T-helper 2 cell (primary cell): ENCODE measurements at places on chromosomes 7 and 10.

DNA sequence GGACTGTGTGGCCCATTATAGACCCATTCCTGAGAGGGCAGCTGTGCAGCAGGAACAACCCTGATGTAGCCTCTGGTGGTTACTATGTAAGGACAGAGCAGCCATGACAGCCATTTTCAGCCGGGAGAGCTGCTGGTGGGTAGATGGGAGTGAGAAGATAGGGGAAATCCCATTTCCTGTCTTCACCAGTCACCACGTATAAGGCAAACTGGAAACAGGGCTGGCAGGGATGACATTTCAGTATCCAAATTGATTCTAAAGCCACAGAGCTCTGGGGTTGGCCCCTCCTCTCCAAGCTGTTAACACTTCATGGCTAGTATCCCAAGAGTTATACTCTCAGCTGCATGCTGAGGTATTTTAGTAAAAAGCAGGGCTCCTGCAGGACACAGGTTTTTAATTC lies 15.2 kb upstream of the FZD1 start:
- no peak for DNase-seq

DNA sequence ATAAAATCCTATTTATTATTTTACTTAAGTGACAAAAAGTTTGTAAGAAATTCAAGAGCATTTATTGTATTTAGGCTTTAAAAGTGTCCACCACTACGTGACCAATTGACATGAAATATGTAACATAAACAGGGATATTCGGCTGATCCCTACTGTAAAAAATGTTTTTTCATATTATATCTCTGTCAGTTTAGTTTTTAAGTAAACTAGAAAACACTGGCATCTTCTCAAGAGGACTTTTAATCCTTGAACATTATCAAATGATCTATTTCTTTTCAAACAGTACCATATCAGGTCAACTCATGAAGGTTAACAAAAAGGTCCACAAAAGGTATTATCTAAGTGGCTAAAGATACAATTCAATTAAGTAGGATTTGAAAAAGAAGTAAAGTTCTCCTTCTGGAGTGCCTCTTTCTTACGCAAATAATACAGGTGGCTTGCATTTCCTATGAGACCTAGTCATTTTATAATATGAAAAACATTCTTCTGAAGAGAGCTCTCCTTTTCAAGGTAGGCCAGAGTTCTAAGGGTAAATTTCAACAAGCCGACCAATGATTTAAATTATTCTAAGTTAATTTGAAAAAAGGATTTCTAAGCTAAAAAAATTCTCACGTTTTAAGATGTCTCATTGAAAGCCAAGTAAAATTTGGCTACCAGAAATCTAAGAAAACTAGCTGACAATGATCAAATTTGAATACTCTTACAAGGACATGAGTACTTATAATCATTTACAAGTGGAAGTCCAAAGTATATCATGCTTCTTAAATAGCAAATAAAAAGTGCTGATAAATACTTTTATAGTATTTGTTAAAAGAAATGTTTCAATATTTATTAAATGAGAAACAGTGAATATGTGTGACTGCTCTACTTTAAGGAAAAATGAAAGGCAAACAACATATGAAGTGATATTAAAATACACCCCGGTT lies 133.5 kb downstream of the NRBF2 start:
- DNase-seq, result peak; percentile 20

DNA sequence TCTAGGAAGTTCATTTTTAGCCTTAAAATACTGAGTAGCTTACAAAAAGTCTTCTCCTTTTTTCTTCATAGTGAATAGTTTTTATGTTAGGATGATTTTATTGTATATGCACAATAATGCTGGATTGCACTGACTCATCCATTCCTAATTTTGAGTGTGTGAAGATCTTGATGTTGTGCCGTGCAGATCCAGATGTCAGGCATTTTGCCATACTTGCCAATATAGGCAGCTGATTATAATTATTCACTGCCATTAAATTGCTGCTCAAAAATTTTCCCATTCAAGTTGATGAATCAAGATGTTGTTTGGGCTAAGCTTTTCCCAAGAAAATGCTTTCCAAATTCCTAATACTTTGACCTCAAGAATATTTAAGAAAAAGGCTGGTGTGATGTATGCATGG lies 218.3 kb downstream of the AHR start:
- no peak for DNase-seq

DNA sequence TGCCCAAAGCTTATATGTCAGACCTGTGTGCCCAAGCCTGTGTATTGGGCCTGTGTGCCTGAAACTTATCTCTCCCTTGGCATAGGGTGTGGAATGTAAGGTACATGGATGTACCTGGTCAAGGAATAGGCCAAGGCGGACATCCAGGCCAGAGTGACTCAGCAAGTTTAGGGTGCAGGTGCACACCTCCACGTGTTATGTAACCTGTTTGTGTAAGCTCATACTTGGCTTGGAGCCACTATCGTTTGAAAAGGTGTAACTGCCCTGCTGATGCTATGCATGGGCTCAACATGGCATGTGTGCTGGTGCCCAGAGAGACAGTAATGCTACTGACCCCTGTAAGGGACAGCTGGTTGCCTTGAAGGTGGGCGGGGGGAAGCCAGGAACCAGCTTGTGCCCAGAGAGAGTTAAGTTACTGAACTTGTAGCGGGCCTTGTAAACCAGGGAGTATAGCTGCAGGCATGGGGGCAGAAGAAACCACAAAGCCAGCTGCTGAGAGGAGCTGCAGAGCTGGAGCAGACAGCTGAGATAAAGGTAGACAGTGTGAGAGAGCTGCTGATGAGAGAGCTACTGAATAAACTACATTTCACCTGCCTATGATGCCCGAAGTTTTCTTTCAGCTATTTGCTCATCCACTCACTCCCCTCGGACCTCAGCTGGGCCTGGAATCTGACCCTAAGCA lies 656.4 kb upstream of the ZWINT start:
- no peak for DNase-seq

GRCh38 chr7:90923541-90923997 lies 327.4 kb downstream of the CDK14 start:
- DNase-seq, result no peak

GRCh38 chr10:129850316-129850715 lies 113.8 kb downstream of the EBF3 start:
- DNase-seq, result no peak

DNA sequence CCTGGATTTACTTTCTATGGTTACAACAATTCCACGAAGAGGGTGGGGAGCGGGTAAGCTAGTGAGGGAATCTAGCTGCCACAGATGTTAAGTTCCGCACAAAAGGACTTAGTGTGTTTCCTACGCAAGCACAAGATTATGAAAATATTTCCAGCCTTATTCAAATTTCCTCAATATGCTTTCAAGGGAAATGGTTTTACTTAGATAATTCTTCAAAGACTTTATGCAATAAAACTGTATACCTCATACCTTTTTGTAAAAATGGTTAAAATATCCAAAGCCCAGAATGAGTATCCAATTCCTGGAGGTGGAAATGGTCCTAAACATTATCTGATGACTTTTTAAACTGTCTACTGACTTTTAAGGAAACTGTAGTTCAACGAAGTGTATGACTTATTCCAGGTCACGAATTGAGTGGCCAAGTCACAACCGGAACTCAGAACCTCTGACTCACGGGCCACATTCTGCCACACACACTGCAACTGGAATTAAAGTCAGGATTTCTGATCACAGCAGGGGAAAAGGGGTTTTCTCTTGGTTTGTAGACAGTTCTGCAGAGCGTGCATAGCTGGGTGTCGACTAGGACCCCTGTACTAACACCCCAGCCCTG lies 20.2 kb upstream of the INSIG1 start:
- no peak for DNase-seq

DNA sequence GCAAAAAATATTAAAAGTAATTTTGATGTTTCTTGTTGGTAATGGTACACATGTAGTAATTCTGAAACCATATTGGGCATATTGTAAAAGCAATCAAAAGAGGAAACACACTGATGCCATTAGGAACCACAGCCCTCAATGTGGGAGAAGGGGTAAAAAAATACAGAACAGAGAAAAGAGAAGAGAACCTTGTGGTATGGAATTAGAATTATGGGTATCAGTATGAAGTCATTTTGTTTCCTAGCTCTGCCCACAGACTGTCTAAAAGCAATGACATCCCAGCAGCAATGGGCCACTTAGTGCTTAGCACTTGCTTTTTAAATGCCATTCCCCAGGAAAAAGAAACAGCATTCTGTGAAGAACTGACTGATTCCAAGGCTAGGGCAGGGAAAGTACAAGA lies 61.5 kb downstream of the CPVL start:
- peak; percentile 13 for DNase-seq

DNA sequence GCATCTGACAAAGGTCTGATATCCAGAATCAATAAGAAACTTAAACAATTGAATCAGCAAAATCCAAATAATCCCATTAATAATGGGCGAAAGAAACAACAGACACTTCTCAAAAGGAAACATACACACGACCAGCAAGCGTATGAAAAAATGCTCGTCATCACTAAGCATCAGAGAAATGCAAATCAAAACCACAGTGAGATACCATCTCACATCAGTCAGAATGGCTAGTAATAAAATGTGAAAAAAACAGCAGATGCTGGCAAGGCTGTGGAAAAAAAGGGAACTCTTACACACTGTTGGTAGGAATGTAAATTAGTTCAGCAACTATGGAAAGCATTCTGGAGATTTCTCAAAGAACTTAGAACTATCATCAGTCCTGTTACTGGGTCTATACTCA lies 496.7 kb downstream of the SH2D4B start:
- DNase-seq, result no peak

DNA sequence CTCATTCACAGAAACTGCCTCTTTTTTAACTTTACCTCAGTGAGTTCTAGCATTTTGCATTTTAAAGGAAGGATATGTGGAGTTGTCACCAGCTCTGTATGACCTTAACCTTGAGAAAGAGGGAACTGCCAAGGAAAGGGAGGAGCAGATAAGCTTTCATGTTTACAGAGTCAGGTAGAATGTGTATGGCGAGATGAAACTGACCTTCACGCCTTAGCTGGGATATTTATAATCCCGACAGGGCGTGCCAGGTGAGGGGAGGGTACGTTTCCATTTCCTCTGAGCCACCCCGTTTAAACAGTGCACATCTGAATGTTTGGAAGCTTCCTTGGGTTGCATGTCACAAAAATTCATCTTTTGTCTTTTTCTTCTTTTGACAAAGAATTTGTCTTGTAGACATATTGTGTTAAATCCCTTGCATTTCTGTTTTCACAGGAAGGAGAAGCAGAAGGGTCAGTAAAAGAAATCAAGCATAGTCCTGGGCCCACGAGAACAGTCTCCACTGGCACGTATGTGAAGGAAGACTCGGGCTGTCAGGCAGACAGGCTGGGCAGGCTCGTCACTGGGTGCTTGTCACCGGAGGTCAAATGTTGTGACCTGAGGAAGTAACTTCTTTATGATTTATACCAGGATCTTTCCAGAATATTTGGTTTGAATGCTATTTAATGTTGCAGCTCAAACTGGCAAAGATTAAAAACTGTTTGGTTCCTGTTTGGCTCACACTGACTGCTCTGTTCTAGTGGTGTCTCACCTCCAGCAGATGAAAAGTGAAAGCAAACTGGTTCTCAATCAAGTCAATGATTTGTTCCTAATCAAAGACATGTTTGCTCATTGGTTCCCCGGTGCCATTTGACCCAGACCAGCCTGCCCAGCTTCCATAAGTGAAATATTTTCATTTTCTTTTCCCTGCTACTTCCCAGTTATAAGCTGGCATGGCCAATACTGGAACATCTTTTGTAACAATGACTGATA lies 16.2 kb downstream of the OPTN start:
- peak; percentile 71 for DNase-seq

DNA sequence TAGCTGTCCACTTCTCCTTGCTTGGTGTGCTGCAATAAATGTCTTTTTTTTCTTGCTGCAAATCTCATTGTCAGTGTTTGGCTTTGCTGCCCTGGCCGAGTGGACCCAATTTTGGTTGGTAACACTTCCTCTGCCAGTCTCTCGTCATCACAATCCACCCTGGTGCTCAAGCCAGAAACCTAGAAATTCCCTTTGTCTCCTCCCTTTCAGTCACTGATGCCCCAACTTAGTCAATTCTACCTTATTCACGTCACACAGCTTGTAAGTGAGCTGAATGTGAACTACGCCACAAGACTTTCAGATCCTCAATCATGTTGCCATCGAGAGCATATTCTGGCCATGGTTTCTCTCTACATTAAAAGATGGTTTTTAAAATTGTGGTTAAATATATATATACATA lies 13.0 kb upstream of the FRA10AC1 start:
- DNase-seq, result no peak

DNA sequence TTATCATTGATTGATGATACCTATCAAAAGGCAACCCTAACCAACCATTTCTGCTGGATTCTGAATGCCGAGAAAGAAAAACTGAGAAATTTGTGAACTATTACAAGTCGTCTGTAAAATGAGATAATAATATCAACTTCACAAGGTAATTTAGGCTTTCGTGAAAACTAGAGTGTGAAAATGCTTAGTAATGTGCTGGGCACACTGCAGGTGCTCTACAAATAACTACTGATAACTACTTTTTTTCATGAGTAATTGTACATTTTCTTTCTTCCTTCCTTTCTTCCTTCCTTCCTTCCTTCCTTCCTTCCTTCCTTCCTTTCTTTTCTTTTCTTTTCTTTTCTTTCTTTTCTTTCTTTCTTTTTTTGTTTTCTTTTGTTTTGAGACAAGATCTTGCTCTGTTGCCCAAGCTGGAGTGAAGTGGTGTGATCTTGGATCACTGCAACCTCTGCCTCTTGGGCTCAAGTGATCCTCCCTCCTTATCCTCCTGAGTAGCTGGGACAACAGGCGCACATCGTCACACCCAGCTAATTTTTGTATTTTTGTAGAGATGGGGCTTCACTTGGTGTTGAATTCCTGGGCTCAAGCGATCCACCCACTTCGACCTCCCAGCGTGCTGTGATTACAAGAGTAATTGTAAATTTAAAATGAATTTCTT lies 42.9 kb downstream of the BMPR1A start:
- no peak for DNase-seq

DNA sequence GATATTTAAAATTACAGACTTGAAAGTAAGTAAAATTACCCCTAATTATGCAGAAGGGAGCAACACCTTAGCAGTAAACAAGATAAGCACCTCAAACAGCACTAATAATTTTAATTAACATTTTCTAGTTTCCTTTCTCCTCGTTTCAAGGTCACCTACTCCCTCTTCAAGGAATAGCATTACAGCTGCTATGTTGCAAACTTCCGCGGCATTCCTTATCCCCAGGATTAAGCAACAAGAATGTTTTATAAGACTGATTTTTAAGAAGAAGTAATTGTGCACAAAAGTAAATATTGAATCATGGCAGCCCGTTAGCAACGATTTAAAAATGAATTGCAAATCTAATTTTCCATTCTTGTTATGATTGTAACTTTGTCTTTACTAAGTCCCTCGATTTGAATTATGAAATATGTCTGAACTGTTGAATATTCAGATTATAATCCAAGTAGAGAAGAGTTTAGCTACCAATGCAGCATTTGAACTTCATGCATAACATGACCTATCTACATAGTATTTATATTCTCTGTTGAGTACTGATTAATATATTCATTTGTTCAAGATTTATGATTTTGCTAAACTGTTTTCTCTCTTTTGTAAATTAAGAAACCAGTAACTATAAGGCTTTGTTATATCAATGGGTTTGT lies 593.5 kb upstream of the MGMT start:
- DNase-seq, result no peak

DNA sequence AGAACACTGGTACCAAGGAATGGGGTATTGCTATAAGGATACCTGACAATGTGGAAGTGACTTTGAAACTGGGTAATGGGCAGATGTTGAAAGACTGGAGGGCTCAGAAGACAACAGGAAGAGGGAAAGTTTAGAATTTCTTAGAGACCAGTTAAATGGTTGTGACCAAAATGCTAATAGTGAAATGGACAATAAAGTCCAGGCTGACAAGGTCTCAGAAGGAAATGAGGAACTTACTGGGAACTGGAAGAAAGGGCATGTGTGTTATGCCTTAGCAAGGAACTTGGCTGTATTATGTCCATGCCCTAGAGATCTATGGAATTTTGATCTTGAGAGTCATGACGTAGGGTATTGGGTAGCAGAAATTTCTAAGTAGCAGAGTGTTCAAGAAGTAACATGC lies 38.0 kb downstream of the FAM149B1 start:
- no peak for DNase-seq
